Activated CD8-positive, alpha-beta memory T cell treated with anti-CD3 and anti-CD28 coated beads, Interleukin-2, amount 10 ng/mL, durations not matched to agents 7 days and 5 days (primary cell): ENCODE measurements at places on chromosomes 12 and 14. TPM values are rescaled to one million over a fixed set of nuclear protein-coding genes. Genes with fewer than 3 reads are reported as not detected.
A peak's percentile ranks its signal among the peaks of the same experiment; 100 is the strongest.

- DNase-seq = peak; percentile 67
These were observed 923 bp upstream of the ITPR2 start for GRCh38 chr12:26833743-26834490.

GRCh38 chr12:129657179-129657578 is 246.6 kb downstream of the TMEM132D start:
- no peak for DNase-seq

The PGF gene
- 0.29 TPM for total RNA-seq

DNA sequence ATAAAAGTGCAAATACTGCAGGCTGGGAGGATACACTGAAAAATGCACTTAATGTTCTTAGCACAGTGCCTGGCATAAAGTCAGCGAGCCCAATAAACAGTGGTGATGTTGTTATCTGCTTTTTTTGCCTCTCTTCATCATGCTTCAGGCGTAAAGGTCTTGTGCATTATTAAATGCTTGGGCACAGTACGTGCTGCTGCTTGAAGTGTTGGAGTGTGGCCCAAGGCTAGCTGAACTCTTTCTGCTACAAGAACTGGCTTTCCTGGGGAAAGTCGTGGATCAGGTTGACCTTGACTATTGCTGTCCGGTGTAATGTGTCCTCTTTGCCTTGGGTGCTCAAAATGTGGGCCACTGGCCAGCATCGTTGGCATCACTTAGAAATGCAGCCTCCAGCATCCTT is 43.0 kb downstream of the SMOC1 start:
- DNase-seq = no peak

GRCh38 chr12:130258863-130259262 is 78.8 kb upstream of the PIWIL1 start:
- no peak for DNase-seq

DNA sequence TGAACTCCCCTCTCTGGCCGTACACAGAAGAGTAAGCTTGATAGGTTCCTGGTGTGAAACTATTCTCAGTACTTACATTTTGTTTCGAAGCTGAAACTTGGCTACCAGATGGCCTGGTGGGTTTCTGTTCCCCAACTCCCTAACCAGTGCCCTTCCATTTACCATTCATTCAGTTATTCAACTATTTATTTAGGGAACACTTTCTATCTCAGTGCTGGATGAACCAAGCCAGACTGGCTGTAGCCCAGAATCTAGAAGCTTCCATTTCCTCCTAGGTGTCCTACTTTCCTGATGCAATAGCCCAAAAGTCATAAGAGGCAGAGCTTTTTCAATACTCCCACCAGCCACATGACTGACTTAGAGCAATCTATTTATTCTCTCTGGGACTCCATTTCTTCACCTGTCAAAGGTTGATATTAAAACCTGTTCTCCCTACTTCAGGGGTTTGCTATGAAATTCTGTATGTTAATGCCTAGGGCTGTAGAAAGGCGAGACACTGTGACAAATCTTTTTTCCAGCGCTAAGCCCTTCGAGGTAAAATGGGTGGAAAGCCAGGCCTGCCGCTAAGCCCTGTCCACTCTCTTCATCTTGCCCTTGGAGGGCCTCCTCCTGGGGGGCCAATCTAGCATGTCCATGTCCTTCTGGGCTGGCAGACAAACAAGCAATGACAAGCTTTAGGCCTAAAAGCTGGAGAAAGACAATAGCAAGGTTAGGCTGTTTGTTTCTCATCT is 8.1 kb upstream of the IRF2BPL start:
- no peak for DNase-seq

GRCh38 chr12:95678684-95679083 is 111.9 kb downstream of the NTN4 start:
- no peak for DNase-seq

DNA sequence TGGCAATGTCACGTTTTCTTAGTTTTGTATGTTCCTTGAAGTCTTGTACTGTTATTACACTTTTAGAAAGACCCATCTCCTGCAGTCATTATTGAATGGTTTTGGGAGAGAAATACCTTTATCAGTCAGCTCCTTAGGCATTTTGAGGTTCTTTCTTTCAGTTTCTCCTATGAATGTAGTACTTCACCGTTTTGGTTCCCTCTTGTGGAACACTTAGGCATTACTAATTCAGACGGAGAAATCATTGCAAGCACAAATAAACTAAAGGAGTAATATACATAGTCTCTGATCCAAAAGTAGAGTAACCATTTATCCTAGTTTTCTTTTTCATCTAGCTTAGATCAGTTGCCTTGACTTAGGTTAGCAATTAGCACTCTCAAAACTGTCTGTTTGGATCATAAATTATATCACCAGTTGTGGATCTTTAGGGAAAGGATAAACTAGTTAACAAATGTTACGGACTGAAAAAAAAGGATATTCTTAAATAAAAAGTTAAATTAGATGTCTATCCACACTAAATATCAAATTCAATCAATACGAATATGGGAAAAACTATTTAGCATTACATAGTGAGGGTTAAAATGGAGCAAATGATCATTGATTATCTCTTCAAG is 1538.3 kb upstream of the SEL1L start:
- no peak for DNase-seq

The ACSS3 gene
- not detected for total RNA-seq

- DNase-seq = no peak
These were observed 300.9 kb upstream of the SRRM4 start for GRCh38 chr12:118680356-118680963.

DNA sequence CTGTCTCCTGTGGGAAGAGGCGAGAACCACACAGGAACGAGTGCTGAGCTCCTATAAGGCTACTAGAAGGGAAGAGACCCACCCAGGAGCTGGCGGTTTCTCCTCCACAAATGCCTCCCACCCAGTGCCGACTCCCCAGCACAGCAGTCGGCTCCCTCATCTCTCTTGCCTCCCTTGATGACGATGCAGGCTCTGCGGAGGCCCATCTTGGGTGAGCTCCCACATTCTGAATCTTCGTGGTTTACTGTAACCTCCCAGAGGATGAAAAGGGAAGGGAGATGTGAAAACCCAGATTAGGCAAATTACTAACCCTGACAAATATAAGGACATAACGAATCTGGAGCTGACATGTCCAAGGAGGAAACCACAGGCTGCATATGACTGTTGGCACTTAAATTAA is 23.8 kb downstream of the GRIN2B start:
- no peak for DNase-seq

GRCh38 chr12:8069582-8069981 is 3.4 kb upstream of the C3AR1 start:
- DNase-seq = no peak

DNA sequence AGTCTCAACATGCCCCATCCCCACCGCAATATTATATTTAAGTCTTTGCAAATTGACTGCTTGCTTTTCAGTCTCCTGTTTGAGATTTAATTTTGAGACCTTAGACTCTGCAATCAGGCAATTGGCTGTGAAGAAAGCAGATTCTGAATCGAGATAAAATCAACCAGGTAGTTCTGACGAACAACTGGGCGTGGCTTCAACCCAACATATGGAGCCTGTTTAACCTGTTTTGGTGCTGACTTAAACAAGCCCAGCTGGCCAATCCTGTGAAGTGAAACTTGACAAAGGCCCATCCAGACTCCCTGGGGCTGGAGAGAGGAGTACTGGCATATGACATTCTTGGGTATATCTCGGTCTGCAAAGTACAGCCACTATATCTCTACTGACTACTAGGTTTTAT is 9.8 kb upstream of the CIPC start:
- no peak for DNase-seq

The GPR68 gene
- 48.0 TPM for total RNA-seq

The DEPDC4 gene
- 1.5 TPM for total RNA-seq

DNA sequence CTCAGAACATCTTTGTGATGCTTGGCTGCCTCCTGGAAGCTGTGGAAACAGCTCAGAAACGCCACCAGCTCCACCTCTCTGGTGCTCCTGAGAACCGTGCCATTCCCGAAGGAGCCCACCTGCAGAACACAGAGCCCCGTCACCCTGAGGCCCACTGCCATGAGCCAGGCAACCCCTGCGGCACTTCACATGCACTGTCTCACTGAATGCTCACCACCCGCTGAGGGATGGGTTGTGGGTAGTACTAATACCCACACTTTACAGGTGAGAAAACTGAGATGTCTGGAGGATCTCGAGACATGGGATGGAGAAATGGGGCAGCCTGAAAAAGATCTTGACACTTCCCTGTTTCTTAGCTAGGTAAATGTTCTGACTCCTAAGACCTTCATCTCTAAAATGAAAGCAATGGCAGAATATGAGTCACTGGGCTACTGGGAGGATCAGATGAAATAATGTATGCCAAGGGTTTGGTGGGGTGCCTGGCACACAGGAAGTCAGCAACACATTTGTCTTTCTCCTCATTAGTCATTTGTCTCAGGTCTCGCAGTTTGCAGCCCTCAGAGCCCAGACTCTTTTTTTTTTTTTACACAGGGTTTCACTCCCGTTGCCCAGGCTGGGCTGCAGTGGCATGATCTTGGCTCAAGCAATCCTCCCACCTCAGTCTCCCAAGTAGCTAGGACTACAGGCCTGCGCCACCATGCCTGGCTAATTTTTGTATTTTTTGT is 5.3 kb downstream of the OASL start:
- DNase-seq = peak; percentile 80

DNA sequence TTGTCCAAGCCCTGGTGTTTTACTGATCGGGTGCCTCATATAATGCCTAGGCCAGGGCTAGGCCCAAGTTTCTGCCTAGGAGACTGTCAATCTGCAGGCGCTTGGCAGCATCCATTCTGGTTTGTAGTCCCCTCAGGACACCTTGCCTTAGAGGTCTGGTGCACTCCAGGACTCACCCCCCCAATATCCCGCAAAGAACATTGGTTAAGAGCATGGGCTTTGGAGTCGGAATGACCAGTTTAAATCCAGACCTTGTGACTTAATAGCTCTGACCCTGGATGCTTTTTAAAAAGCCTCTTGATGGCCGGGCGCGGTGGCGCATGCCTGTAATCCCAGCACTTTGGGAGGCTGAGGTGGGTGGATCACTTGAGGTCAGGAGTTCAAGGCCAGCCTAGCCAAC is 60.0 kb downstream of the GALNT16 start:
- no peak for DNase-seq

The WIF1 gene
- not detected for total RNA-seq

The PIWIL1 gene
- not detected for total RNA-seq

DNA sequence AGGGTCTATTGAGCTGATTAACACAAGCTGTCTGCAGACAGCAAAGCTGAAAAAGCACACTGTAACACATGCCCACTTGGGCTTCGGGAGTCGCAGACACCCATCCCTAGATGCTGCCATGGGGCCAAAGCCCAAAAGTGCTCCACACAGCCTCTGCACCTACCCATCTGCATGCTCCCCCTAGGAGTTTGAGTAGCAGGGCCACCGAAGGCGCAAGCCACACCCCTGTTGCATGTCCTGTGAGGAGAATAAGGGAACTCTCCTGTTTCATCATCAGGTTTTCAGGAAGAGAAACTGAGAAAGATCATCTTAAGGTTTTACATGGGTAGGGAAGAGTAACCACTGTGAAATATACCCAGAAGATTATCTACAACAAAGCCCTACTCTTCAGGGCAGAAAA is 5.6 kb upstream of the ST8SIA1 start:
- no peak for DNase-seq

The HVCN1 gene
- total RNA-seq = 19.9 TPM

GRCh38 chr12:130552483-130552996 is 163.6 kb downstream of the RIMBP2 start:
- no peak for DNase-seq

DNA sequence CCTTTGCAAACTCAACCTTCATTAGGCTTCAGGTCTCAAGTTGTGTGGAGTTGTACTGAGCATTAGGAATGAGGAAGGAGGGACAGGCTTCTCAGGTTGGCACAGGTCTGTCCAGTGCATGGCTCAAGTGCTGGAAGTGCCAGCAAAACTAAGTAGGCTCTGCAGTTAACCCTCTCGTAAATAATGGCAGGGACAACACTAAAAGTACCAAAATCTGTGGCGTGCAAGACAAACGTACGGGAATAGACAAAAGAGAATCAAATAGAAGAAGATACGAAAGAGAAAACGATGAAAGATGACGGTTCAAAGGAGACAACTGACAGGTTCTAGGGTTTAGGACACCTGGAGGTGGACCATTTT is 612 bp downstream of the TRAPPC6B start:
- DNase-seq = no peak
